ENCODE measurements at places on chromosomes 5 and 9.

GRCh38 chr9:87140605-87141109 is 193.4 kb upstream of the GAS1 start:
- DNase-seq = no peak

DNA sequence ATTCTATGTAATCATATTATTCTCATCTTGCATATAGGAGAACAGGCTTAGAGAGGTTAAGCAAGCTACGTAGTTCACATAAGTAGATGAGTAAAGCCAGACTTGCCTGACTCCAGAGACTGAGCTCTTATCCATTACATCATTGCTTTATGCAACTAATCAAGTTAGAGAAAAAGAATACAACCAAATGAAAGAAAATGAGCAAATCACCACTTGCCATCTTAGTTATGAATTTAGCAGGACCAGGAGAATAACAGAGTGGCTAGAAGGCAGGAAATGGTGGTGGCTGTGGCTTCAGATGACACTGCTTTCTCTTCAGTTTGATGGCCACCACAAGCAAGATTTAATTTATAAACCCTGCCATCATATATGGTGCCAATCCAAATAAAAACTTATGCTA is 26.6 kb downstream of the POC5 start:
- DNase-seq = no peak

DNA sequence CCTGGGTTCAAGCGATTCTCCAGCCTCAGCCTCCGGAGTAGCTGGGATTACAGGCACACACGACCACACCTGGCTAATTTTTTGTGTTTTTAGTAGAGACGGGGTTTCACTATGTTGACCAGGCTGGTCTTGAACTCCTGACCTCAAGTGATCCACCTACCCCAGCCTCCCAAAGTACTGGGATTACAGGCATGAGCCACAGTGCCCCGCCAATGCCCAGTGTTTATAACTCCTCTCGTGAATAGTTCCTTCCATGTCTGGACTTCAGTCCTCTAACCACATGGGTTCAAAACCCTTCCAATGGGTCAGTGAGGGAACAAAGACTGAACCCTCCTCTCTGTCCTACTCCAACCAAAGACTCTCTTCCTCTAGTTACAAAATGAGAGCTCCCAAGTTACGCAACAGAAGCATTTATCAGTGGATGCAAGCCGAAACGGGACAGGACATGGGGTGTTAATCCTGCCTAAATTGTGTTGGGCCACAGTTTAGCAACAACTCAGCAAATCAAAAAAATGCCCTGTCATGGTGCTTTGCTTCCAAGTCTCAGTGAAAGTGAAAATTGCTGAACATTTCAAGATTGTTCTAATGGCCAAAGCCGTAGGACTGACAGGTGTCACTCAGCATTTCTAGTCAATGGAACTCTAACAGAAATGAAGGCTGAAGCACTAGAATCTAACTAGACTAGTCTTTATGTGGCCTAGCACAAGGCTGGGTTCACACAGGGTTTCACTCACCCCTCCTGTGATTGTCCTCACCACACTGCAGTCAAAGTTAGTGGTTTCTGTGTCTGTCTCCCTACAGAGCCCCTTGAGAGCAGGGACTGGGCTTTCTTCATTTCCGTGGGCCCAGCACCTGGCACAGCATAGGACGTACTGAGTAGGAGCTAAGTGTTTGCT is 3.2 kb upstream of the TMEM245 start:
- DNase-seq = no peak

- no peak for DNase-seq
These were observed 15.7 kb upstream of the SLC1A3 start for GRCh38 chr5:36590513-36591286.

DNA sequence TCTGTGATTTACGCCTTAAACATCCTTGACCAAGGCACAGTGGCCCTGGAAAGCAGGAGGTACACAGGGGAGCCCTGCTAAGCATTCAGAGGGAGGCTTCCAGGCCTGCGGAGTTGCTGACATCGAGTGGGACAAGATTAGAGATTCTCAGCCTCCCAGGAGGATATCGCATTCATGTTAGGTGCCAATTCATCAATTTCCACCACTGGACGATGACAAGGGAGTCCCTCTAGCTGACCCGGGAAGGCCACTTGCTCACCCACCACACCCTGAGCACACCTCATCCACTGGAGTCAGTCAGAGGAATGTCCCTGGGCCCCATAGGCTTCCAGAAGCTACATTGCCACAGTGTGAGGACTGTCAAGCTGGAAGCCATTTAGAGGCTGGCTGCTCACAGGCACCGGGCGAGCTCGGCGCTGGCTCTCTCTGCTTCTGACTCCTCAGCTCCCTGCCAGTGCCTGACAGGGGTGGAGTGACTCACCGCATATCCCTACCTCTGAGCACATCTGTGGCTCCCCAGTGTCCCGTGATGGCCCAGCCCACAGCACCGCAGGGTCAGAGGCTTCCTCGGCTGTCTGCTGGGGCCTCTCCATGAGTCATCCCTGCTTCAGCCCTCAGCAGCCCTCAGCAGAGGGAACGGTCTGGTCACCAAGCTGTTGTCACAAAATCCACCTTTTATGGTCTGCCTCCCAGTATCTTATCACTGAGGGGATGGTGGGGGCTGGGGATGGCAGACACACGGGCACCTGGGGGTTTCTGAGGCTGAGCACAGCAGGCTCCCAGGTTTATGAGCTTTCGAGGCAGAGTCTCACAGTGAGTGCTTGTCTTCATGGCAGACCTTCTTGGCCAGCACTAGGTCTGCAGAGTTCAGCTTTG is 117.5 kb downstream of the ZNF608 start:
- no peak for DNase-seq

GRCh38 chr5:74643111-74643562 is 2.6 kb upstream of the ENC1 start:
- no peak for DNase-seq

GRCh38 chr5:39024884-39025283 is 49.3 kb downstream of the RICTOR start:
- no peak for DNase-seq

- DNase-seq = no peak
These were observed 1046.5 kb upstream of the ARRDC3 start for GRCh38 chr5:92429646-92430045.

GRCh38 chr9:132800038-132800648 is 77.9 kb downstream of the AK8 start:
- DNase-seq = peak; percentile 57

DNA sequence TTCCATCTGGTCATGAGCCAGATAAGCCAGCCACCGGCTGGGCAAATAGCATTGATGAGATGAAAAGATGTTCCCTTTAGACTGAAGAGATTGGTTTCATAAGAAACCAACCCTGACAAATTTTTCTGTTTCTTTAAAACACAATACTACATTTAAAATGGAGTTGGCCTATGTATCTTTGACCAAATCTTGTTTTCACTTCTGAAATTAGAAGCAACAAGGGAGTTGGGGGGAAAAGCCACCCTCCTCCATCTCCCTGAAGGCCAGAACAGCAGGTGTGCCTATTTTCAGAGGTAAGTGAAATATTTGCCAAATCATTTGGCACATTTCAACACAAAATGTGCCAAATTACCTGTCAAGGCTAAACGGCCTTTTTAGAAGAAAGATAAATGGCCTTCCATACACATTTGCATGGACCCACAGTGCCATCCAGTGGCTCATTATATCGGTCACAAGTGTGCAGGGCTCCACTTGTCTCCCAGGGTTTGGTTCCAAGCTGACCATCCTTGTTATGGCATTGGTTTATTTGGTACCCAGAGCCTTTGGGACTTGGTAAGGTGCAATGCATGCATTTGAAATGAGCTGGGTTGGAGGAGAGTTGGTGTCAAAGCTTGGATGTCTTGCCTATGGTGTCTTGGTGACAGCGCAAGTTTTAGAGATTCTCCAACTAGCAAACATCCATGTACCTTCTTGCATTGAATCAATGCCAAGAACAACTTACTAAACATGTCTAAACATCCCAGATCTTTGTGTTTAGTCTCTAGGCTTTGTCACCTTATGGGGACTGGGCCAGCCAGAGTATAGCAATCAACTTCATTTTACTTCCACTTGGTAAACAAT is 372.0 kb upstream of the KIF2A start:
- DNase-seq = no peak

DNA sequence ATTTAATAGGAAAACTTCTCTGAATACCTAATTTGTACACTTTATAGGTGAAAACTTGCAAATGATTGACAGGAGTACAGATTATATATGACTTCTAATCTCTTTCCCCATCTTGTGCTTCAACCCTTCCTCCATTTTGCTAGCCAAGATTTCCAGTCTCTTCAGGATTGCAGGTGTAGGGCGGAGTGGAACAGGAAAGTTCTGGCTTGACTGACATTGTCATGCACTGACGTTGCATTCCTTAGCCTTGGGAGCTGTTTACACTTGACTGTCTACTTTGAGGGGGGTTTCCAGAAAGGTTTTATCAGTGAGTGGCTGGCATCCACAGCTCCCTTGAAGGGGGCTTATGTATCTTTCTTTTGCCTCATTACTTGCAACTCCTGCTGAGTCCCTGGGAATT is 34.1 kb upstream of the GRIA1 start:
- DNase-seq = no peak

GRCh38 chr9:70352802-70353201 is 61.7 kb downstream of the KLF9 start:
- no peak for DNase-seq

DNA sequence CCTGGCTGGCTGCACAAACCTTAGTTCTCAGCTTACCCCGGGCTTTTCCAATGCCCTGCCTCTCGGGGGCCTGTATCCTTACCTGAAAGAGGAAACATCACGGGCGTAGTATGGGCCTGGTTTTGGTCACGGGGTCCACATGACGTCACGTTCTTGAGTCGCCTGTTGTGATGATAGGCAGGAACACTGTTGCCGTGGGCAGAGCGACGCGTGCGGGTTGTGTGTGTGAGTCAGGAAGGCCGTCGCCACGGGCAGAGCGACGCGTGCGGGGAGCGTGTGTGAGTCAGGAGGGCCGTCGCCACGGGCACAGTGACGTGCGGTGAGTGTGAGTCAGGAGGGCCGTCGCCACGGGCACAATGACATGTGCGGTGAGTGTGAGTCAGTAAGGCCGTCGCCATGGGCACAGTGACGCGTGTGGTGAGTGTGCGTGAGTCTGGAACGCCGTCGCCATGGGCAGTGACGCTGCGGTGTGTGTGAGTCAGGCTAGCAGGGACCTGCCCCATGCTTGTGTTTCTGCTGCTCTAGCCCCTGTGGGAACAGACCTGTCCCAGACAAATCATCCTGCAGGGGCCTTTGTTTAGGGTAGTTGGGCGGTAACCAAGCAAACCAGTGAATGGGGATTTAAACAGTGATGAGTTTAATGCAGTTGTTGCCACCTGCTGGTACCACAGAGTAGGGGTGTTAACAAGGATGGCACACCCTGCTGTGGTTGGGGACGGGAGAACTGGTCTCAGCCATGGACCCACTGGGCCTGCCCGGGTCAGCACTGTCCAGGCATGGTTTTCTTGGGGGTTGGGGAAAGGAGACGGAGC is 19.8 kb downstream of the TRIP13 start:
- peak; percentile 39 for DNase-seq

- DNase-seq = no peak
These were observed 401.2 kb downstream of the KIAA0825 start for GRCh38 chr5:94217216-94217615.

- no peak for DNase-seq
These were observed 4.4 kb upstream of the GTF3C5 start for GRCh38 chr9:133026426-133026825.

DNA sequence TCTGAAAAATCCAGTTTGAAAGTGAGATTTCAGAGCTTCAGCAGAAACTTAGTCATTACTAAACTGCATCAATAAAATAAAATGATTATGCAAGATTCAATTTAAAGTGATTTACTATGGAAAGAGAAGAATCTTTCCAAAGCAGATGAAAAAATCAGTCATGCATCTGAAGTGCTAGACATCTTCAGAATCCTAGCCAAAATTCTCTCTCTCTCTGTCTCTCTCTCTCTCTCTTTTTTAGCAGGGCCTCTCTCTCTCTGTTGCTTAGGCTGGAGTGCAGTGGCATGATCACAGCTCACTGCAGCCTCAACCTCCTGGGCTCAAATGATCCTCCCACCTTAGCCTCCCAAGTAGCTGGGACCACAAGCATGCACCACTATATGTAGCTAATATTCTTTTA is 18.2 kb upstream of the UBLCP1 start:
- DNase-seq = no peak

DNA sequence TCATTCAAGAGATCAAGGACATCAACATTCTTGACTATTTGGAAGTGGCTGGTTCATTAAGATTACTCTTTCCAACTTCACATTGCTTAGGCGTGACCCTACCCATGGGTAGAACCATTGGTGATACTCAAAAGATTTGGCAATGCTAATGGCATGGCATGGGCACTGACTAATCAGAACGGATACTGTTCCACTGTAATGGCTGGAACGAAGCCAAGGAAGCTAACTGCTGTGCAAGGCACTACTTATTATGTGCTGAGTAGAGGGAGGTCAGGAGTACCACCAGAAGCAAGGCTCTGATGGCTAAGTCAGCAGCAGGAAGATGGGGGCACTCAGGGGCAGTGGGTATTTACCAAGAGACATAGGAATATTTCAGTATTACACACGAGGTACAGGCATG is 31.9 kb downstream of the GNA14 start:
- DNase-seq = no peak

DNA sequence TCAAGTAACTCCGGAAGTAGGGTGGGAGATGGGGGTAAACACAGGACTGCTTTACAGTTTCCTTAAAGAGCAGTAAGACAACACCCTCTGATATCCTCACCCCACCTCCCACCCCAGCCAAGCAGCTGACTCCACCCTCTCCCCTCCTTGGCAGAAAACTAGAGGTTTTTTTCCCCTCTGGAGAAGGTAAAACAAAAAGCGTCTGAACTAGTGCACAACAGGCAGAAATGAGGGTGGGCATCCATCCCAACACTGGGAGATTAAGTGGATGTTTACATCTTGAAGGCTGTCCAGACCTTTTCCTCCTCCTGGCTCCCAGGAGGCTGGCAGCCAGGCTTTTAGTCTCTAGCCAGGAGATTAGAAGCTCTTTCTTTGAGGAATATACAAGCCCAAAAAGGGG is 13.9 kb upstream of the CTNNAL1 start:
- no peak for DNase-seq
